ENCODE measurements at places on chromosomes 2 and 18. TPM values are rescaled to one million over a fixed set of nuclear protein-coding genes. Genes with fewer than 3 reads are reported as not detected.
A peak's percentile ranks its signal among the peaks of the same experiment; 100 is the strongest.

The AMER3 gene
- not detected for total RNA-seq

The PLGLB1 gene
- 9.0 TPM for total RNA-seq

The TDRD15 gene
- 0.06 TPM for total RNA-seq

The CSRNP3 gene
- total RNA-seq, result 5.4 TPM

The CNDP1 gene
- 0.49 TPM for total RNA-seq

The PIEZO2 gene
- total RNA-seq, result 2.3 TPM

GRCh38 chr2:68250652-68251186 is 1.6 kb downstream of the PPP3R1 start:
- no peak for DNase-seq

DNA sequence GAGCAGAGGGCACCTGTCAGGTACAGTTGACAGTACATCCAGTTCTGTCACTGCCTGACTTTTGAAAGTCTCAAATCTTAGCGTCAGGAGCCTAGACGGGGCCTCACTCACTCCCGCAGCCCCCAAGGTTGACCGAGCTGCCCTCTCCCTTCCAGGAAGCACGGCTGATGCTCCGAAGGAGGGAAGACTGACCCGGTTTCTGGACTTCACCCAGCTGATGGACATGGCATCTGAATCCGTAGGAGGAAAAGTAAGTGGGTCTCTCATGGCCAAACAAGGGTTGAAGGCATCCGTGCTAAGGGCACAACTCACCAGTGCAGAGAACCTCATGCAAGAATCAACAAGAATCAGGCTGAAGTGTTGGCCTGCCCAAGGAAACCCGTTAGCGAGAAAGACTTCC is 12.9 kb downstream of the ALLC start:
- no peak for DNase-seq

DNA sequence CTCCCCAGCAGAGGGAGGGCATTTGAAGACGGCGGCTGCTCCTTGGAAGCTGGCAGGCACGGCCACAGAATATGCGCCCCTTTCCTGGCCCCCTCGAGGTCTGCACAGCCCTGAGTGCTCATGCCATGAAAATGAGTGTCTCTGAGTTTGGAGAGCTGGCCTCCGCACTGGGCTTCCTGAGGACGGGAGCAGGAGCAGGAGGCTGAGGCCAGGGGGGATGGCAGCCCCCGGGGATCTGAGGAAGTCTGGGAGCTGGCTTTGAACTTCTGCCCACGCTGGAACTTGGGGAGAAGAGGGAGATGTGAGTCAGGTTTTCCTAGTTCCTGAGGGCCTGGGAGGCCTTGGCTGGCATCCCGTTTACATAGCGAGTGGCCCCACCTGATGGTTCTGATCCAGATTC is 47.0 kb downstream of the RRM2 start:
- no peak for DNase-seq

DNA sequence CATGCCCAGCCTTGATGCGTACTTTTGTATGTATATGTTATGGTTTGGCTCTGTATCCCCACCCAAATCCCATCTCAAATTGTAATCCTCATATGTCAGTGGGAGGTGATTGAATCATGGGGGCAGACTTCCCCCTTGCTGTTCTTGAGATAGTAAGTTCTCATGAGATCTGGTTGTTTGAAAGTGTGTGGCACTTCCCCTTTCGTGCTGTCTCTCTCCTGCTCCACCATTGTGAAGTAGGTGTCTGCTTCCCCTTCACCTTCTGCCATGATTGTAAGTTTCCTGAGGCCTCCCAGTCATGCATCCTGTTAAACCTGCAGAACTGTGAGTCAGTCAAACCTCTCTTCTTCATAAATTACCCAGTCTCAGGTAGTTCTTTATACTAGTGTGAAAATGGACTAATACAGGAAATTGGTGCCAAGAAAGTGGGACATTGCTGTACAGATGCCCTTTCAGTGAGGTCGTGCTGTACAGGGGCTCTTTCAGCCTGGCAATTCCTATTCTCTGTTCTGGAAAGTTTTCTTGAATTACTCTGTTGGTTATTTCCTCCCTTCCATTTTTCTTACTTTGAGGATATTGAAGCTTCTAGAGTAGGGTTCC is 38.2 kb downstream of the KCMF1 start:
- no peak for DNase-seq

DNA sequence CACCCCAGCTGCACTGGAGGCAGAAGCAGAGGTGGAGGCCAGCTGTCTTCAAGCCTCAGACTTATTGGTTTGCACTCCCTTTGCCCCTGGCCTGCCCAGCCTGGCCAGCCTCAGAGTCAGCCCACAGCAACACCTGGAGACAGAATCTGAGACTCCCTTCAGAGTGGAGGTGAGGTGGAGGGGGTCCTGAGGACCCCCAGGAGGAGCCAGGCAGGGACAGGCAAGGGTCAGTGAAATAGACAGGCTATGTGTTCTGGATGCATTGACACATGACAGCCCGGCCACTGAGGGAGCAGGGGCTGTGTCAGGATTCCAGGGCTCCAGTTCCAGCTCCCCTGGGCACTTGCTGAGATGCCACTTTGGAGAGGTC is 309.7 kb downstream of the MYCN start:
- DNase-seq, result no peak

GRCh38 chr2:118112771-118113334 is 24.6 kb downstream of the INSIG2 start:
- no peak for DNase-seq

- DNase-seq, result no peak
Measured at GRCh38 chr2:157304811-157305722, 20.6 kb downstream of the ERMN start.

GRCh38 chr2:136118819-136119716 is 1.1 kb upstream of the CXCR4 start:
- DNase-seq, result peak; percentile 87

DNA sequence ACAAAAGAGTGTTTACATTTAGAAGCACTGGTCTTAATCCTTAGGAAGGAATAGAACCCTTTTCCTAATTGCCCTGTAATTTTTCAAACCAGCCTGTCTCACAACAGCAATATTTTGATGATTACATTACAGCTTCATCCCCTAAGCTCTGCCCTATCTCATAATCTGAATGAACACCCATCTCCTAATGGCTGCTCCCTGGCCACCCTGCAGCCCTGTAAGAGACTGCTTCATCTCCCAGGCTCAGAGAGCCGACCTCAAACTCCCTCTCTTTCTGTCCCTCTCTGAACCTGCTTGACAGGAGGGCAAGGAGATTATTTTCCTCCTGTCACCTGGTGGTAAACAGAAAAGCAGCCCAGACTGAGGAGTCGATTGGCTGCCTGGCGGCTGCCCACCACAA is 107.8 kb downstream of the MAIP1 start:
- DNase-seq, result no peak

DNA sequence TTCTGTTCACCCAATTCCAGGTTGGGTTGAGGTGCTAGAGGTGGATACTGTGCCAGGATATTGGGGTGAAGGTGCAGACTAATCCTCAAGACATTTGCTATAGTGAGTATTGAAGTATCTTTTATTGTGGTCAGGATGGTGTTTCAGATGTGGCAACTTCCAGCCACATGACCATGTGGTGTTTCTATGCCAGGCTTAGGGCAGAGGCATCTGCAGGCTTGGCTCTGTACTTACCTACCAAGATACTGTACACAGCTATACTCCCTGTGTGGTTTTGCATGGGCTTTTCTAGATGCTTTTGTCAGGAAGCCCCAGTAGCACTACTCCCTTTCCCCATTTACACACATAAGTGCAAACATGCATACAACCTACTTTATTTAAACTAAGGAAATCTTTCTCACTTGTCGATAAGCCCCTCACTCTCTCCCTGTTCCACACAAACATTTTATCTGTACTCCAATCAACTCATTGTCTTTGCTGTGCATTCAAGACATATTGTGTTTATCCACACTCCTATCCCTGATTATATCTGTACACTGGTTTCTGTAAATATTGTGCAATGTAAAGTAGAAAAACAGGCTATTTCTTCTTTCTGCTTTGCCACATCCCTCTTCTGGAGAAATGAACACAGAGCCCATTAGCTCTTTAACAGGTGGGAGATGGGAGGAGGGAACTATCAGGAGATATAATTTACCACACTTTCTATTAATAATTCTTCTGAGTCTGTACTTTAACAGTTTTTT is 12.3 kb downstream of the ARL6IP6 start:
- no peak for DNase-seq

DNA sequence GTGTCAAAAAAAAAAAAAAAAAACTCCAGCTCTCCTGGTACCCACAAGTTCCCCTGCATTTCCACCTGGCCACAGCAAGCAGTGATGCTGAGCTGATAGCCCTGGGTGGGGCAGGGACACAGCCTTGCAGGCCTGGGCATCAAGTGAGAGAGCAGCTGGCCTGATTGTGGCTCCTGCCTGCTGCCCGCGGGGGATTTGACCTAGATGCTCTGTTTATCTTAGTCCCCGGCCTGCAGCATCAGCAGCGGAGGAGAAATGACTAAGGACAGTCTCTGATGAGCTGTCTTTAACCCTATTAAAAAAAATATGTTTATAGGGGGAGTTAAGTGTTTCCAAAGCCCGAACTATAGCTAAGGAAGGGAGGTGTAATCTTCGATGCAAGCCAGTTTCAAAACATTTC is 102.6 kb downstream of the MTCL1 start:
- DNase-seq, result no peak

- DNase-seq, result no peak
Measured at GRCh38 chr2:121595012-121595891, 54.0 kb downstream of the CLASP1 start.

GRCh38 chr18:9824474-9824832 is 61.3 kb upstream of the TXNDC2 start:
- no peak for DNase-seq

All from aorta (tissue), 5 donors.